ENCODE measurements at places on chromosomes 1 and 21. TPM values are rescaled to one million over a fixed set of nuclear protein-coding genes. Genes with fewer than 3 reads are reported as not detected.

GRCh38 chr1:39596163-39596562, 19.6 kb upstream of the PABPC4 start:
- no peak for DNase-seq
- H3K27ac ChIP-seq: no peak overlapping the region
- H3K4me3 ChIP-seq: no peak overlapping the region
- H3K36me3 ChIP-seq: no peaks in the 10 kb centered on the region
- H3K27me3 ChIP-seq: peaks cover 8% of the 10 kb centered on the region
- H3K4me1 ChIP-seq: no peaks in the 10 kb centered on the region

- no peaks in the 10 kb centered on the region for H3K4me1 ChIP-seq
- peaks cover 44% of the 10 kb centered on the region for H3K27me3 ChIP-seq
- no peak for DNase-seq
- H3K36me3 ChIP-seq: no peaks in the 10 kb centered on the region
- no peak overlapping the region for H3K27ac ChIP-seq
- H3K4me3 ChIP-seq: no peak overlapping the region
Observed at GRCh38 chr1:18712252-18712600, 81.6 kb downstream of the PAX7 start.

GRCh38 chr1:179014123-179014522, 11.6 kb upstream of the FAM20B start:
- no peak overlapping the region for H3K27ac ChIP-seq
- no peak for DNase-seq
- peaks cover 12% of the 10 kb centered on the region for H3K4me1 ChIP-seq
- no peak overlapping the region for H3K4me3 ChIP-seq
- no peaks in the 10 kb centered on the region for H3K36me3 ChIP-seq
- no peaks in the 10 kb centered on the region for H3K27me3 ChIP-seq

DNA sequence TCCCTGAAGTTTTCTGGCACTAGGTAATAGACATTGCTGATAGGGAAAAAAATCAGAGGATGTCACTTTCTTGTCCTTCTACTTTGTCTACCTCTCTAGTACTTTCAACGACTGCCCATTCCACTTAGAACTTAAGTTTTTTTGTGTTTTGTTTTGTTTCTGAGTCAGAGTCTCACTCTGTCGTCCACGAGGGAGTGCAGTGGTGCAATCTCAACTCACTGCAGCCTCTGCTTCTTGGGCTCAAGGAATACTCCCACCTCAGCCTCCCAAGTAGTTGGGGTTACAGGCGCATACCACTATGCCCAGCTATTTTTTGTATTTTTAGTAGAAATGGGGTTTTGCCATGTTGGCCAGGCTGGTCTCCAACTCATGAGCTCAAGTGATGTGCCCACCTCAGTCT, 79.2 kb downstream of the SGIP1 start:
- no peaks in the 10 kb centered on the region for H3K4me1 ChIP-seq
- no peaks in the 10 kb centered on the region for H3K27me3 ChIP-seq
- H3K36me3 ChIP-seq: no peaks in the 10 kb centered on the region
- no peak overlapping the region for H3K27ac ChIP-seq
- H3K4me3 ChIP-seq: no peak overlapping the region
- no peak for DNase-seq

- no peaks in the 10 kb centered on the region for H3K4me1 ChIP-seq
- H3K4me3 ChIP-seq: no peak overlapping the region
- no peak overlapping the region for H3K27ac ChIP-seq
Observed at GRCh38 chr1:78411707-78412106, 79.1 kb upstream of the PTGFR start.

GRCh38 chr1:82472489-82473131, 671.9 kb downstream of the ADGRL2 start:
- no peak overlapping the region for H3K4me3 ChIP-seq
- H3K27me3 ChIP-seq: no peaks in the 10 kb centered on the region
- no peaks in the 10 kb centered on the region for H3K36me3 ChIP-seq
- no peak overlapping the region for H3K27ac ChIP-seq

DNA sequence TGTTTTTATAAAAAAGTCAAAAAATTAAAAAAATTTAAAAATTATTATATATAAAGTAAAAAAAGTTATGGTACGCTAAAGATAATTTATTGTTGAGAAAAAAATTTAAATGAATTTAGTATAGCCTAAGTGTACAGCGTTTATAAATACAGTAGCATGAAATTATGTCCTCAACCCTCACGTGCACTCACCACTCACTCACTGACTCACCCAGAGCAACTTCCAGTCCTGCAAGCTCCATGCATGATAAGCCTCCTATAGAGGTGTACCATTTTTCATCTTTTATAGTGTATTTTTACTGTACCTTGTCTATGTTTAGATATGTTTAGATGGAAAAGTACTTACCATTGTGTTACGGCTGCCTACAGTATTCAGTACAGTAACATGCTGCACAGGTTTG, 5.1 kb downstream of the DISC1 start:
- H3K27ac ChIP-seq: no peak overlapping the region
- no peaks in the 10 kb centered on the region for H3K27me3 ChIP-seq
- H3K4me3 ChIP-seq: no peak overlapping the region
- peaks cover 15% of the 10 kb centered on the region for H3K4me1 ChIP-seq
- no peak for DNase-seq
- H3K36me3 ChIP-seq: no peaks in the 10 kb centered on the region

DNA sequence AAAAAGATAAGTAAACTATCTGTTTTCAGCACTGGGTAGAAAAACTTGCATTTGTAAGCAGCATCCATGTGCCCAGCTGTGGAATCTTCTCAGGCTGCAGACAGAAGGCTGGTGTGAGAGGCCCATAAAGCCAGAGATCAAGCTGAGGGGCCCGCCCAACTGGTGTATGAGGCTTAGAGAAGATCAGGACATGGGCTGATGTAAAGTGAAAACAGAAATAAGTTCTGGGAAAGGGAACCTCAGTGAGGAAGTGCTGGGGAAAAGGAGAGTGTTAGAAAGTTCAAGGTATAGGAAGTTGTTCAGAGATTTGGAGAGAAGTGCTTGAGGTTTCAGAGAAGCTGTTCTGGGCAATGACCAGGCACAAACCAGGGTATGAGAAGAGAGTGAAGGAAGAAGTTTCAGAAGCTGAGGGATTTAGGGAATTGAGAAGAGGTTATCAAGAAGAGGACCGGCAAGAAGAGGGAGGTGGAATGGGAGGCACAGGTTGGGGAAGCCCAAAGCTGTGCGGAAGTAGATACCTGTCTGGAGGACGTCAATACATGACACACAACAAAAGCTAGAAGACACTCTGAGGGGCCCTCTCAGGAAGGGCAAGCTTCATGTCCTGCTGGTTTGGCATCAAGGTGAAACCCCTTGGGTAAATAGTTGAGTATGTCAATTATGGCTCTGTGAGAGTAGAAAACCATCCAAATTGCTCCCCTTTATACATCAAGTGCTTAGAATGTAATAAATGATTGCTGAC, 2.7 kb upstream of the CD5L start:
- no peak overlapping the region for H3K4me3 ChIP-seq
- H3K36me3 ChIP-seq: no peaks in the 10 kb centered on the region
- no peaks in the 10 kb centered on the region for H3K27me3 ChIP-seq
- no peak overlapping the region for H3K27ac ChIP-seq
- H3K4me1 ChIP-seq: no peaks in the 10 kb centered on the region

DNA sequence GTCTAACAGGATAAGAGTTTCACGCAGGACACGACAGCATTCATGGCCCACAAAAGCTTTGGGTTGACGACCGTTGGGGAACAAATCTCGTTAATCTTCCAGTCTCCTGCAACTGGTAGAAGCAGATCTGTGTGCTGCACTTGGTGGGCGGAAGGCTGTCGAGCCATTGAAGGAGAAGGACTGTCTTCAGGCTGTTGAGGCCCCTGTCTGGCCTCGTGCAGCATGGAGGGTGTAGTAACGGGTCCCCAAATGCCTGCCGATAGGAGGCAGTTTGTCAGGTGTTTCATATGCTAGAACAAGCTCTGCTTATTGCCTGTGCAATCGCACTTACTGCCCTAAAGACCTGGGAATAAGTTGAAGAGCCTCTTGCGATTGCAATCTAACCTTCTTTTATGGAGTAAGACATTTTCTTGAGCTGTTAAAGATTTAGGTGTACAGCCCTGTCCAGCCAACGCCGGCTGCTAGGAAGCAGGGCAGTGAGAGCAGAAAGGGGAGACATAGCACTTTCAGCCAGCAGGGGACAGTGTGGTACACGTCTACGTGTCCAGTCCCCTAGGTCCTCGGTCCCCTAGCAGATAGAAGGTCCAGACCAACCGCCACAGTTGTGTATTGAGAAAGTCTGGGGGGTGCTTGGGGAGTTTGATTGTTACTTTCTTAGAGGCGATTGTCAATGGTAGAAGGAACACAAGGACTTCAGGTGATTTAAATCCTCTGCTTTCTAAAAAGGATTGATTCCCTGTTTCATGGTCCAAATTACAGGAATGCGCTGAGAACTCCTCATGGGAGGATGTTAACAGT, 102.3 kb upstream of the TMPRSS2 start:
- DNase-seq: peak; percentile 79
- H3K36me3 ChIP-seq: no peaks in the 10 kb centered on the region
- peaks cover 17% of the 10 kb centered on the region for H3K4me1 ChIP-seq
- no peak overlapping the region for H3K27ac ChIP-seq
- no peaks in the 10 kb centered on the region for H3K27me3 ChIP-seq

DNA sequence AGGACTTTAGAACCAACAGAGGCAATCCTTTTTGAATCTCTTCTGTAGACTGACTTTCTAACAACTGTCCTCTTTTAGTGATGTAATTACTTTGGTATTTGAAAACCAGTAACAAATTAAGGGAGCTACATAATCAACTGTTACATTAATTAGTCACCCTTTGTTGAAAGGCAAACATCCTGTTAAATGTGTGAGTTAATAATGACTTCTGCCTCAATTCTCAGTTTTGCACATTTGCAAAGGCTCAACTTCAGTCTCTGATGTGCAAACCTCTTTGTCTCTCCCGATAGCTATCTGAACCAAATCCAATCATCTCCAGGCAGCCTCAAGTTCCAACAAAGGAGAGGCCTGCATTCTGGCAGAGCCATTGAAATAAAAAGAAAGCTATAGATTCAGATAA, 135.4 kb upstream of the C8B start:
- H3K27ac ChIP-seq: no peak overlapping the region
- H3K4me3 ChIP-seq: no peak overlapping the region
- DNase-seq: no peak
- no peaks in the 10 kb centered on the region for H3K4me1 ChIP-seq
- H3K27me3 ChIP-seq: no peaks in the 10 kb centered on the region

- peak; percentile 58 for DNase-seq
- H3K27ac ChIP-seq: no peak overlapping the region
- H3K27me3 ChIP-seq: no peaks in the 10 kb centered on the region
Observed at GRCh38 chr1:157170677-157171515, 32.7 kb upstream of the ETV3 start.

GRCh38 chr21:29360799-29361765, 62.4 kb downstream of the BACH1 start:
- H3K4me3 ChIP-seq: no peak overlapping the region
- no peak overlapping the region for H3K27ac ChIP-seq
- no peaks in the 10 kb centered on the region for H3K27me3 ChIP-seq
- H3K4me1 ChIP-seq: no peaks in the 10 kb centered on the region

- peaks cover 22% of the 10 kb centered on the region for H3K4me1 ChIP-seq
- H3K36me3 ChIP-seq: no peaks in the 10 kb centered on the region
- H3K27ac ChIP-seq: peak overlapping the region; percentile 70
- DNase-seq: no peak
Observed at GRCh38 chr1:59446257-59446901, 149.5 kb downstream of the FGGY start.

MAN1A2 gene
- total RNA-seq: 45.0 TPM

ALX3 gene
- total RNA-seq: 1.6 TPM

PLA2G5 gene
- total RNA-seq: 24.9 TPM

GJA8 gene
- total RNA-seq: not detected

C8A gene
- 5.8 TPM for total RNA-seq

FAM3B gene
- total RNA-seq: 47.5 TPM

All from hepatocyte (in vitro differentiated cells).